ENCODE measurements at places on chromosomes 3 and 15.

DNA sequence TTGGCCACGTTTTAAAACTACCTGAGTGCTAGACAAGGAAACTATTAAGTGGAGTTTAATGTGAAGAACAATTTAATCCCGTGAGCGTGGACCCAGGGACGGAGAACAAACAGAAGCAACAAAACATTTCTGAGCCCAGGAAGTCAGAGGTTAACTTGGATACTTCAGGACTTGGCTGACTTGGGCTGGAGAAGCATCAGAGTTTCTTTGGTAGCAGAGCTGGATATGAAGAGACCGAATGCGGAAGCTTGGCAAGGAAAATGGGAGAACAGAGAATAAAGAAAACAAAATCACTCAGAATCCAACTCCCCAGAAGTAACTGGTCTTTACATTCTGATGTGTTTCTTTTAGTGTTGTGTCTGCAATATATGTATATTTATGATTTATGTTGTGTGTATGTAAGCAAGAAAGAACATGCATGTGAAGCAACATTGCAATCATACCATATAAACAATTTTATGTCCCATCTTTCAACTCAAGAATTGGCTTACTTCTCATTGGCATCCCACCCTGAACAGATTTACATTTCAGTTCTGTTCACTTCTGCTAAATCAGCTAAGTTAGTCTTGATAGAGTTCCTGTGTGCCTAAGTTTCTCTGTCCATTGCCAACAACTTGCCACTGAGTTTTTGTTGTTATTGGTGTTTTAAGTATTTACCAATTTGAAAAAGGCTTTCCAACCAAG, 17.2 kb upstream of the PLOD2 start:
- DNase-seq: no peak

- no peak for DNase-seq
Measured at GRCh38 chr3:11726146-11726545, 82.4 kb upstream of the VGLL4 start.

DNA sequence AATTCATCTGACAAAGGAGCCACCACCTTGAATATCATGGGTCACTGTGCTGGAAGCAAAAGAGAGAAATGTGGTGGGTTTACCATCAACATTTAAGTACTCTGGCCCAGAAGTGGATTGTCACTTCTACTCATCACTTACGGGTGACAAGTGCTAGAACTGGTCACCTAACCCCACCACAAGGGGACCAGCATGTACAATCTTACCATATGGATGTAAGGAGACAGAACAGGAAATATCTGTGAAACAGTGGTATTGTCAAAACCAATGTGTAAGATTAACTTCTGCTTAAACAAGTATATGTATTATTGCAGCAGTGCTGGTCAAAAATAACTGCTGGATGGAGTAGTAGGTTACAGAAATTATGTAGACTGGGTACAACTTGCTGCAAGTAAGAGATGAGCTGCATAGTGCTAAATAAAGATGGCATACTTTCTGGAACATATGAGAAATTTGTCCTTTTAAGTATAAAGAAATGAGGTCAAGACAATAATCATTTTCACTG, 171.8 kb downstream of the POTEB3 start:
- DNase-seq: no peak

- DNase-seq: no peak
Measured at GRCh38 chr15:72237029-72237852, 6.3 kb upstream of the PKM start.

DNA sequence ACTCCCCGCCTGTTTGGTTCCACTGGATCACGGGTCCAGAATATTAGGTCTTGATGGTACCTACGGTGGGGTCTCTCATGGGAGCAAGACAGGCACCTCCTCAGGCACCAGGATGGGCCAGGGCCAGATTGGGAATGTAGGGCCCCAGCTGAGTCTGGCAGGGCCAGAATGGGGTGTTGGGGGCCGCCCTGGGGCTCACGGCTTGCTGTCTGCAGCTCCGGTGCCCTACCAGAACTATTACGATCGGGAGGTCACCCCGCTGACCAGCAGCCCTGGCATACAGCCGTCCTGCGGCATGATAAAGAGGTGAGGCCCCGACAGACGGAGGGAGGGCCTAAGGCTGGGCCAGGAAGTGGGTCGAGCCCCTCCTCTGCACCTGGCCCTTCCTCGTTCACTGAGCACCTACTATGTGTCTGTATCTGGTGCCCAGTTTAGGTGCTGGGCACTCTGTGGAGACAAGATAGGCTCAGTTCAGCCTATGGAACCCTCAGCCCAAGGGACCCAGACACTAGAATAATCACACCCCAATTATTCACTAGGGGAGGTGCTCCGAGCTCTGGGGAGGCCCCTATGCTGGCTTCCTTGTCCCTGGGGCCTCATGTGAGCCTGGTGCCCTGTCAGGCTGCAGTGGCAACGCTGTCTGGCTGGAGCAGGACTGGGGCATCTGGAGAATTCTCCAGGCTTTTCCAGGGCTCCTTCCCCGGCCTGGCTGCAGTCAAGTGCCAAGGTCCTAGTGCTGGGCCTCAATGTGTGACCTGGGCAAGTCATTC, 37.9 kb downstream of the PSTPIP1 start:
- no peak for DNase-seq
